CD8-positive, alpha-beta memory T cell (primary cell): ENCODE measurements at places on chromosomes 12 and 14.
A peak's percentile ranks its signal among the peaks of the same experiment; 100 is the strongest.

DNA sequence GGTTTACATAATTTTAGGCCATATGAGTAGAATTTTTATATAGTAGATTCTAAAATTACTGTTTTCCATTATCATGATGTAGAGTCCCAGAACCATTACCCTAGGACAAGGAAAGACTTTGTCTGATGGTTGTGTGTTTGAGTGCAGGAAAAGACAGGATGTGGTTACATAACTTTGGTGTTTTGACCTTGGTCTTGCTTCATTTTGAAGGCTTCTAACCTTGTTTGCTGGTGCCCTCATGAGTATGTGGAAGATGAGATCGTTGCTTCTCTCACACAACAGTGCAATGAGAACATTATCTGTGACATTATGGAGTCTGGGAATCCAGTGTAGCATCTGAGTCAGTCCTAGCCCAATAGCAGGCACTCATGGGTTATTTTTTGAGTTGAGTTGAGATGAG is 106.2 kb downstream of the IGF1 start:
- DNase-seq, result no peak

DNA sequence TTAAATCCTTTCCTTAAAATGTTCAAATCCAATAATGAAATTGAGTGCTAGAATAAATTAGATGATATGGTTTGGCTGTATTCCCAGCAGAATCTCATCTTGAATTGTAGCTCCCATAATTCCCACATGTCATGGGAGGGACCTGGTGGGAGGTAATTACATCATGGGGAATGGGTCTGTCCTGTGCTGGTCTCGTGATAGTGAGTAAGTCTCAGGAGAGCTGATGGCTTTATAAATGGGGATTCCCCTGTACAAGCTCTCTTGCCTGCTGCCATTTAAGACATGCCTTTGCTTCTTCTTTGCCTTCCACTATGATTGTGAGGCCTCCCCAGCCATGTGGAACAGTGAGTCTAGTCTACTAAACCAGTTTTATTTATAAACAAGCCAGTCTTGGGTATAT is 508.5 kb downstream of the ETNK1 start:
- no peak for DNase-seq

DNA sequence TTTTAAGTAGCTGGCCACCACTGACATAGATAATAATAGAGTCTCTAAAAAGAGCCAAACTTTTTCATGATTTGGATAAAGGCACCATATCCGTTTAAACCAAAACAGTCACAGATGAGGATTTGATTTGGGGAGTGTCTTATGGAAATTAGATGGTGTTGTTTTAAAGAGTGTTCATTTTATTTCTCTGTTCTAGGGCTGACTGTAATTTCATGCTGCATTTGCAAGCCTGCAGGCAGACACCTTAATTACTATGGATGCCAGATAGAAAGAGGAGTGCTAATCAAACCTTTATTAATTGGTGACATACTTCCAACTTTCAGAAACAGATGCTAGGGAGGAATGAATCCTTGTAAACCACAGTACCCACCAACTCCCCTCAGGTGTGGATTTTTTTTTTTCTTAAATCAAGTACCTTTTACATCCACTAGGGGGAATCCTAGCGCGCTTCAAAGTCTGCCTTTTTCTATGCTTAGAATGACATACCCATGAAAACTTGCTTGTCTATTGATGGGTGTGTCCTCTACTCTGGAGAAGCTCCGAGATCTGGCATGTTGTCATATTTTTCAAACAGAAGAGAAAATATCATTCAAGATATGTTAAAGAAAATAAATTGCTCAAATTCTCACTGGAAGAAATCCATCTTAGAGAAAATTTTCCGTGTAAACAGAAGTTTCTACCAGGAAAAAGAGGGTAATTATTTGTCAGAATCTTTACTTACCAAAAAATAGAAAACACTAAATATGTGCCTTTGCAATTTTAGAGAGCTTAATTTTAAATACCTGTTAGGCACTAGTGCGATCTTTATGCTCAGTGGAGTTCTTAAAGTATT is 14.2 kb upstream of the PLXNC1 start:
- DNase-seq, result peak; percentile 50

- DNase-seq, result peak; percentile 75
Observed at GRCh38 chr14:89773644-89774316, 180.8 kb downstream of the EFCAB11 start.

GRCh38 chr12:55738123-55739024 is 4.5 kb upstream of the GDF11 start:
- DNase-seq, result peak; percentile 75
